ENCODE measurements at places on chromosomes 2 and 18.

GRCh38 chr2:181165199-181165868 lies 184.9 kb downstream of the UBE2E3 start:
- peak; percentile 63 for DNase-seq
- peaks cover 5% of the 10 kb centered on the region for H3K27me3 ChIP-seq
- H3K4me3 ChIP-seq = peak overlapping the region; percentile 59
- peak overlapping the region; percentile 89 for H3K27ac ChIP-seq

DNA sequence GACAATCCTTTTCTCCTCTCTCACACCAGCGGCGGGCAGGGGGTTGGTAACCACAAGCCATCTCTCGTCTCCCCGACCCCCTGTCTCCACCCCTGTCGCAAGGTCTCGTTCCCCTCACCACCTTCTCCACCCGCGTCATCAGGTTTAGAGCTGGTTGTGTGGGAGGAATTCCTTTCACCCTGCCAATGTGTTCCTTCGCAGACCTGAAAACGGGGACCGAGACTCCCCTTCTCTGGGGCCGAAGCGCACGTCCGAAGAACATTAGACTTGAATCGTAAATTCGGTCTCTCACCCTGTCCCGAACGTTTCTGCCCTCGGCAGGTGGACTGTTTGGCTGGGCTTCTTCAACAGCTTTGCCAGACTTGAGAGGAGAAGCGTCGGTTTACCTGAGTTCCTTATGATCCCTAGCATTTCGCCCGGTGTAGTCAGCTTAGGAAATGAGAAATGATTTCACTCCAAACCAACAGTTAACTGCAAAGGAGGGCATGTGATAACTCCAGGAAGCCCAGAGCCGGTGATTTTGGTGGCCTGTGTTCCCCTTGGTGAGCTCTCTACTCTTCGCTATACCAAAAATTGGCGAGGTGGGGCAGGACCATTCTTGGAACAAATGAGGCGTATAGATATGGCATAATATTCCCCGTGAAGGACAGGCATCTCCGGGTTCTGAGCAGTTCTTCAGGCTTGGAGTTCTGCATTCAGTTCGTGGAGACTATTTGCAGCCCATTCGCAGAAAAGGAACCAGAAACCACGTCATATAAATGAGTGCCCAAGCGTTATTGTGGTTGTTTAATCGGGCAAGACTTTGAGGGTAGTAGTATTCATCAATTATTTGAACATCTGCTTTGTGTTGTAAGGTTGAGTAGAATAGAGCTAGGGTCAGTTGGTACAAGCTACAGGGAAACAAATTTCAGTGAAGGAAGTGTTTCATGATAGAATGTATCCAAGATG lies 694 bp downstream of the CFAP36 start:
- DNase-seq = peak; percentile 4
- H3K4me3 ChIP-seq = peak overlapping the region; percentile 99
- H3K36me3 ChIP-seq = no peaks in the 10 kb centered on the region
- peaks cover 24% of the 10 kb centered on the region for H3K4me1 ChIP-seq

DNA sequence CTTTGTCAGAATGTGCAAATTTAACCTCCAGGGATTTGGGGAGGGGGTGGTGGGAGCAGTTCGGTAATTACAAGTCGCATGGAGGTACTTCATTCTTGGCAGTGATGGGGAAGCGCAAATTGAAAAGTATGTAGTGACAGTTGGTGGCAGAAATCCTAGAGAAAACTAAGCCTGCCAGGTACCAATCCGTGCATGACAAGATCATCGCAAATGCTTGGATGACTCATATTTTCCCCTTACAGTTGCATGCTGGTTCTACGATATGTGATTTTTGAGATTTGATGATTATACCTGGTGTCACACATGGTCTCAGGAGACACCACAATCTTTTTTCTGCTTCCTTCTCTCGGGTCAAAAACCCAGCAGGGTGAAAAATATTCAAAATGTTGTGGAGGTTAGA lies 479.7 kb upstream of the ID2 start:
- H3K27me3 ChIP-seq = no peaks in the 10 kb centered on the region
- peaks cover 63% of the 10 kb centered on the region for H3K36me3 ChIP-seq
- peaks cover 27% of the 10 kb centered on the region for H3K4me1 ChIP-seq
- H3K27ac ChIP-seq = peak overlapping the region; percentile 24

GRCh38 chr2:45115181-45115580 lies 105.9 kb upstream of the SIX2 start:
- no peaks in the 10 kb centered on the region for H3K27me3 ChIP-seq
- no peak overlapping the region for H3K27ac ChIP-seq
- no peak for DNase-seq
- H3K36me3 ChIP-seq = peaks cover 2% of the 10 kb centered on the region
- H3K4me1 ChIP-seq = no peaks in the 10 kb centered on the region

DNA sequence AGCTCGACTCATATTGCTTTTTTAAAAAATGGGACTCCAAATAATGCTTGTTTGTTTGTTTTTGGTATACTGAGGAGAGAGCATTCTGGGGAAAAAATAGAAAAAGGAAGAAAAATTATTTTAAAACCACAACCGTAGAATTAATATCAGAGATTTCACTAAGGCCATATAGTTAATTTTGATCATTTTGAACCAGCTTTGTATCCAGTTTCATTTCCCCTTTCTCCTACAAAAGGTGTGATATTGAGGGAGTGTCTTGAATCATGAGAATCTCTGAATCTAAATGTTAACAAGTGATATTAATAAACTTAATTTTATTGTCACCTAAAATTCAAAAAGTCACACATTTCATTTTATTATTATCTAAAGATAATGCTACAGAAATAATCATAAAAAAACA lies 198.5 kb upstream of the GALNT5 start:
- no peak overlapping the region for H3K4me3 ChIP-seq
- H3K4me1 ChIP-seq = no peaks in the 10 kb centered on the region
- H3K36me3 ChIP-seq = no peaks in the 10 kb centered on the region

GRCh38 chr18:41113885-41114482 lies 841.0 kb upstream of the PIK3C3 start:
- H3K36me3 ChIP-seq = no peaks in the 10 kb centered on the region
- no peak overlapping the region for H3K4me3 ChIP-seq
- H3K4me1 ChIP-seq = no peaks in the 10 kb centered on the region

DNA sequence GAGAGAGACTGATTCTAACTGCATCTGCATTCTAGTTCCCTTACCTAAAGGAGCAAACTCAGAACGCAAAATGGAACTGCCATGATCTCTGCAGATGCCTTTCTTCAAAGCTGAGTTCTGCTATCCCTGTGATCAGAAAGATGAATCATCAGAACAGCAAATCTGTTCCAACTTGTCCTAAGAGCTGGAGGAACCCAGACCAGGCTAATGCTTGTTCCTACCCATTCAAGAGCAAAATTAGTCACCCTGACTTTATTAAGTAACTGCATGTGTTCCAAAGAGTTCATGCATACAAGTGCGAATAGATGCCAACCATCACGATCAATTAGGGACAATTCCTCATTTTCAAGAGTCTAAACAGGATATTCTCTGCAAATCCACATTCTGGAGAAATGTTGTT lies 46.5 kb downstream of the MBP start:
- H3K36me3 ChIP-seq = peaks cover 17% of the 10 kb centered on the region
- peaks cover 93% of the 10 kb centered on the region for H3K4me1 ChIP-seq
- H3K27ac ChIP-seq = peak overlapping the region; percentile 95
- H3K4me3 ChIP-seq = no peak overlapping the region

DNA sequence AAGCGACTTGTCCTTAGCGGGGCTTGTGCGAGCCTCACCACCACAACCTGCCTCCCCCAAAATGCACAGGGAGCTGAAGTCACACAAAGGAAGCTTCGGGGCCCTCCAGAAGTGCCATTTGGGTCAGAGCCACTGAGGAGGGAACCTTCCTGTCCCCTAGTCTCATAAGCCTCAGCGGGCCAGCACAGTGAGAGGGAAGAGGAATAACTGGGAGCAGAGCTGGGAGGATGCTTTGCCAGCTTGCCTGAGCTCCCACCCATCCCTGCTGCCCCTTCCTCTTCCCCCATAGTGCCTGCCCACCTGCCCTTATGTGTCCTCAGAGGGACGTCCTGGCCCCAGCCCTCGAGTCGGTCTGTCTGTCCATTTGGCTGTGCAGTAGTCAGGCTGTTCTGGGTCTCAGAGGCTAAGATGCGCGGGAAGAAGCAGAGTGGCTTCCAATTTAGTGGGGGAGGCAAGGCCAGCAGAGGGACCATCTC lies 51.8 kb upstream of the GPR17 start:
- DNase-seq = no peak
- no peak overlapping the region for H3K4me3 ChIP-seq
- H3K27ac ChIP-seq = no peak overlapping the region
- no peaks in the 10 kb centered on the region for H3K4me1 ChIP-seq

GRCh38 chr18:31420524-31420923 lies 27.0 kb upstream of the DSG3 start:
- DNase-seq = no peak
- peaks cover 5% of the 10 kb centered on the region for H3K27me3 ChIP-seq
- no peak overlapping the region for H3K27ac ChIP-seq
- H3K36me3 ChIP-seq = no peaks in the 10 kb centered on the region

- H3K27ac ChIP-seq = peak overlapping the region; percentile 2
- no peaks in the 10 kb centered on the region for H3K36me3 ChIP-seq
Measured at GRCh38 chr2:159185401-159186130, 100.9 kb downstream of the WDSUB1 start.

- DNase-seq = no peak
- peaks cover 43% of the 10 kb centered on the region for H3K4me1 ChIP-seq
- H3K27ac ChIP-seq = peak overlapping the region; percentile 62
- peaks cover 12% of the 10 kb centered on the region for H3K27me3 ChIP-seq
- no peak overlapping the region for H3K4me3 ChIP-seq
- peaks cover 9% of the 10 kb centered on the region for H3K36me3 ChIP-seq
Measured at GRCh38 chr2:96809951-96810782, 5.9 kb upstream of the CNNM3 start.

DNA sequence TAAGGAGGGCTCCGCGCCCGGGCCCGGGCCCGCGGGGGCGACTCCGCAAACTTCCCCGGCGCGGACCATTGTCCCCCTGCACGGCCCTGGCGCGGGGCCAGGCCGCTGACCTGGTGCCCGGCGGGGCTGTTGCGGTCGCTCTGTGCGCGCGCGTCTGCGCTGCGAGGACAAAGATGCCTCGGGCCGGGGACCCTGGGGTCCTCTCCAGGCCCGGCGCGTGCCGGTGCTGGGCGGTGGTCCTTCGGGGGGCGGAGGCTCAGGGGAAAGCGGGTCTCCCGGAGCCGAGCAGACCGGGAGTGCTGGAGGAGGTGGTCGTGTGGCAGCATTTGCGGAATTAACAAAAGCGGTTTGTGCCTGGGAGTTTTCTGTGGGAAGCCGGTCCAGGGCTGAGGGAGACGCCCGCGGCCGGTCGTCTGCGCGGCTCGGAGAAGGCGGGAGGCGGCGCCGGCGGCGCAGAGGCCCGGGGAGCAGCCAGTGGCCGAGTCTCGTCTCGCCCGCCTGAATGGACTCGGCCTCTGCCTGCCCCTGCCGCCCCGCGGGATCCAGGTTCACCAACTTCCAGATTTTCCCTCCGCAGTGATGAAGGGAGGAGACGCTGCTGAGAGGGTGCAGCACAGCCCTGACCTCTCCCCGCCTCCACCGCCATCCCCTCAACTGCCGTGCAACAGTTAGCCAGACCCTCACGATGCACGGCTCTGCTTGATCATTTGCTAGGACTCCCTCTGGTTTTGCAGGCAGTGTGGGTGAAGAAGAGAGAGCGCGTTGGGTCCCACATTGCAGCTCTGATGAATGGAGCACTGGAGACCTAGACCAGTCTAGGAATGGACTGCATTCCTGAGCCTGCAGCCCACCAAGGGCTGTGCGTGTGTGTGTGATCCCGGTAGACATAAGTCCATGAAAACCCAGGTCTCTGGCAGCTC lies 705 bp downstream of the EFR3B start:
- peak overlapping the region; percentile 76 for H3K4me3 ChIP-seq
- peaks cover 3% of the 10 kb centered on the region for H3K36me3 ChIP-seq

- H3K4me3 ChIP-seq = no peak overlapping the region
- peaks cover 2% of the 10 kb centered on the region for H3K27me3 ChIP-seq
- H3K27ac ChIP-seq = peak overlapping the region; percentile 27
- DNase-seq = no peak
- H3K36me3 ChIP-seq = peaks cover 12% of the 10 kb centered on the region
Measured at GRCh38 chr2:62229082-62229605, 33.2 kb downstream of the B3GNT2 start.

DNA sequence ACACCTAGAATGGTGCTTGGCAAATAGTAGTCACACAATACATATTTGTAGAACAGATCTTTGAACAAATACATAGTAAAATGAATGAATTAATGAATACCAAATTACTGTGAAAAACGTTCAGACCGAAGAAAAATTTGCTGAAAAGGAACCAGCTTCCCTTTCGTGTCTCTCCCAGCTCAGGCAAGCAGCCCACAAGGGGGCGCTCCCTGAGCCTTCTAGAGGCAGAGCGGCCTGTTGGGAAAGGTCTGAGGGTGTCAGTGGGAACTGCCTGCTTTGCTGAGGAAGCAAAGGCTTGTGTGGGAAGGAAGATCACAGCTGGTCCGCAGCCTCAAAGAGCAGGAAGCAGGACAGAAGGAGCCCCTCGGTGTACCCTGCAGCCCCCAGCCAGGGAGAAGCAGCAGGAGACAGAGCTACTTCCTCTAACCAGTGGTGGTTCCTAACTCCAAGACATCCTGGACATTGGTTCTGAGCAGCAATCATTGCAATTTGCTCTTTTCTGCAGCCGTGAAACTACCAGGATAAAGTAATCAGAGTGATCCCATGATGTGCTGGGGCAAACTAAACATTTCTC lies 231.1 kb downstream of the ANKRD30B start:
- no peak for DNase-seq
- H3K36me3 ChIP-seq = no peaks in the 10 kb centered on the region
- H3K27ac ChIP-seq = no peak overlapping the region

GRCh38 chr2:117674172-117674571 lies 140.3 kb upstream of the DDX18 start:
- no peak for DNase-seq
- no peaks in the 10 kb centered on the region for H3K36me3 ChIP-seq
- H3K4me1 ChIP-seq = no peaks in the 10 kb centered on the region
- H3K27me3 ChIP-seq = no peaks in the 10 kb centered on the region

DNA sequence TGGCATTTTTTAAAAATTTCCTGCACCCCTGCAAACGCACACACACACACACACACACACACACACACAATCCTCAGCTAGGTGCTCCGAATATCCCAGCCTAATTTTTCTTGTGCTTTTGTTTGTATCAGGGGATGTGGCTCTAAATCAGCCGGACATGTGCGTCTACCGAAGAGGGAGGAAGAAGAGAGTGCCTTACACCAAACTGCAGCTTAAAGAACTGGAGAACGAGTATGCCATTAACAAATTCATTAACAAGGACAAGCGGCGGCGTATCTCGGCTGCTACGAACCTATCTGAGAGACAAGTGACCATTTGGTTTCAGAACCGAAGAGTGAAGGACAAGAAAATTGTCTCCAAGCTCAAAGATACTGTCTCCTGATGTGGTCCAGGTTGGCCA lies 1.8 kb downstream of the HOXD13 start:
- no peak for DNase-seq
- H3K36me3 ChIP-seq = no peaks in the 10 kb centered on the region
- H3K27ac ChIP-seq = no peak overlapping the region

- no peaks in the 10 kb centered on the region for H3K36me3 ChIP-seq
- peaks cover 1% of the 10 kb centered on the region for H3K27me3 ChIP-seq
- H3K27ac ChIP-seq = no peak overlapping the region
- H3K4me3 ChIP-seq = no peak overlapping the region
- no peaks in the 10 kb centered on the region for H3K4me1 ChIP-seq
Measured at GRCh38 chr2:122512091-122512490, 756.6 kb downstream of the TSN start.
